Spinal cord (tissue), 10 donors: ENCODE measurements at places on chromosomes 7 and 10. TPM values are rescaled to one million over a fixed set of nuclear protein-coding genes. Genes with fewer than 3 reads are reported as not detected.

DNA sequence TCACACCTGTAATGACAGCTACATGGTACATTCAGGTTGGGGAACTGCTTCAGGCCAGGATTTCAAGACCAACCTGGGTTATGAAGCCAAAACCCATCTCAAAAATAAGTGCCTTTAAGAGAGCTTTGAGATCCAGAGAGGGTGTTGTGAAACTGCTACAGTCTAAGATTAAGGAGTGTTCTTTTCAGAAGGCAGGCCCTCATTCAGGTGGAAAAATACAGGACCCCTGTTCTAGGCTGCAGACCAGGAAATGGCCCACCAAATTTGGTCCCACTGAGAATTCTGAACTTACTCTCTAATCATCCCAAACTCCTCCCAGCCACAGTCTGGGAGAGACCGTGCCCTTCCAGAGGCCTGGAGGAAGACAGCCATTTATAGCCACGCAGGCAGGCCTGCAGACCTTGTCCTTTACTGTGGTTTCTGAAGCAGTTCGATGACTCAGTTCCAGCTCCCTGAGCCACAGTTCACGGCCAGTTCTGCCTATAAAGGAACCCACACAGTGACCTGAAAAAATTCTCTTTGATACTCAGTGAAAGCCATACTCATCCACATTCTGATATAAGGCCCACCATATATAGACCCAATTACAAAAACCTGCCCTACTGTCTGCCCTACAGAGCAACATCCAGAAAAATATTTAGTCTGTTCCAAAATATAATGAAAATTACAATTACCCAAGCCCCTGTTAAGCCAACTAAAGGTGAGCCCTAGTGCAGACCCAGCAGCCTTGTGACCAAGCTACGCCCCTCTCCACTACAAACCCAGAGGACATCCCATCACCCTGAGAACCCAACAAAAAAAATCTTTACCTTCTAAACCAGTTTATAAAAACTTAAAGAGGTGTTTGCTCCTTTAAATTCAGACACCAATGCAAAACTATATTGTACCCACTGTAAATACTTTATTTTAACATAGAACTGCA lies 21.2 kb downstream of the ZNF680 start:
- no peak for DNase-seq

The DMBT1 gene
- total RNA-seq: 0.11 TPM

DNA sequence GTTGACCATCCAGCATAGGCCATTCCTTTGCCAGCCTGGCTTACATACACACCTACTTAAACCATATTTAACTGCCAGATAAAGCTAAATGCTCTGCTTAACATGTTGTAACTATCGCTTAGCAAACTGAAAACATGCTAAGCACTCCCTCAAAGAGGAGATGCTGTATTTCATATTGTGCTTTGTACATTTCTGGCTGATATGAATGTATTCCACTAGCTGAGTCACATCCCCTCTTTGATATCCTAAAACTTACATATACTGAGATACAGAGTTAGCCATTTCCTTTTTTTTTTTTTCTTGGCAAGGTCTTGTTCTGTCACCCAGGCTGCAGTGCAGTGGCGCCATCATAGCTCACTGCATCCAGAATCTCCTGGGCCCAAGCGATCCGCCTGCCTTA lies 99.4 kb downstream of the TPST1 start:
- DNase-seq: no peak

The OPN4 gene
- total RNA-seq: not detected

The HHEX gene
- 6.0 TPM for total RNA-seq

The C10orf67 gene
- 1.0 TPM for total RNA-seq

The NME8 gene
- total RNA-seq: 0.59 TPM

The FOXI2 gene
- 0.17 TPM for total RNA-seq

GRCh38 chr10:76354212-76354738 lies 922.9 kb downstream of the LRMDA start:
- no peak for DNase-seq

DNA sequence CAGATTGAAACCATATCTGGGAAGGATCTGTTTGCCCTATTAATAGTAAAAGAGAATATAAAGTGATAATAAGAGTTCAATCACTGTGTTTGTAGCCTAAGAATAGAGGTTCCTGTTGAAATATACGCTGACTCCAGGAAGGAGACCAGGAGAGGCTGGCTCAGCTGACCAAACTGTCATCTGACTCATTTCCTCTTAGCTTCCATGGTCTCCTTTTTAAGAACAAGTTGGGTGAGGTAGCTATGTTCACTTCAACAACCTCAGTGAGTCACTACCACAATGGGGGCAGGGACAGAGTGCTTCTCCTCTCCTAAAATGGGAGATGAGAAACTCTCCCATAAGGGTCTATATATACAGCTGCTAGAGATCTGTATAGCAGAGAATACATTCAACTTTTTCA lies 543.3 kb downstream of the CALN1 start:
- no peak for DNase-seq

DNA sequence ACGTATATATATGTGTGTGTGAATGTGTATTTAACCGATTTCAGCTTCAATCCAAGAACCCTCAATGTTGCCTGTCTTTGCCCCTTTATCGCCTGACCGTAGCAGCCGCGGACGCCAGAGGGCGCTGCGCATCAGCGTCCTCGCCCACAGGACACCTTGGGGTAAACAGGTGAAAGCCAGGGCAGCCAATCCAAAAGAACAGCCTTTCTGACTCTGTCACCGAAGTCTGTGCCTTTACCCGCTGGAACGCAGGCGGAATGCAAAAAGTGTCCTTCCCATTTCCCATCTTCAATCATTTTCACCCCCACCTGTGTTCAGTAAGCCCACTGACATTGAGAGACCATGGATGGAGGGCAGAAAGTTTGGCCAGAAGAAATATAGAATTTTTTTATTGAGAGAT lies 3.6 kb downstream of the NXPH1 start:
- DNase-seq: peak; percentile 80

The HOXA13 gene
- not detected for total RNA-seq

The UNC5B gene
- 10.7 TPM for total RNA-seq

GRCh38 chr7:158029509-158029908 lies 558.1 kb downstream of the PTPRN2 start:
- DNase-seq: no peak

The SPDYE1 gene
- total RNA-seq: 0.10 TPM

The PPP1R17 gene
- 1.2 TPM for total RNA-seq

DNA sequence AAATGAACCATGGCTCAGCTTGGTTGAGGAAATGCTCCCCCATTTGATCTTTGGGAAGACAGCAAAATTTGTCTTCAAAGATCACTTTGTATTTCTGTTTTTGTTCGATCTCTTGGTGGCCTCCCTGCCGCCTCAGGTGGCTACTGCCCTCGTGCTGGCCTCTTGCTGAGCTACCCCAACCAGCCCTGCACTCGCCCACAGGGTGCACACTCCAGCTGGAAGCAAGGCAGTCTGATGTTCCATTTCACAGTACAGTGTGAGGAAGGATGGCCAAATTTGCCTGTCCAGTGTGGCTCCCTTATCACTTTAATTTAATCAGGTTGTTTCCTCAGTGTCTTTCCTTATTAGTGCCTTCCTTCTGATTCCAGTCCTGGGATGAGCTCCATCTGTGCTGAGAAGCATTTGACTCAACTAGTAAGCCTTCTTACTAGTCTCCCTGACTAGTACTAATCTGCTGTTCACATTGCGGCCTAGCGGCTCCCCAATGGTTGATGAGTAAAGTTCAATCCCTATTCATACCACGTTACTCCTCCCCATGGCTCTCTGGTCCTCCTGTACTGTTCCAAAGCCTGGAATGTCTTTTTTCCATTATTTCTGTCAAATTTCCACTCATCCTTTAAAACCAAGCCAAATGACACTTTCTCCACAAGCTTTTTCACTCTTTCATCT lies 8.2 kb downstream of the MYOF start:
- DNase-seq: no peak

DNA sequence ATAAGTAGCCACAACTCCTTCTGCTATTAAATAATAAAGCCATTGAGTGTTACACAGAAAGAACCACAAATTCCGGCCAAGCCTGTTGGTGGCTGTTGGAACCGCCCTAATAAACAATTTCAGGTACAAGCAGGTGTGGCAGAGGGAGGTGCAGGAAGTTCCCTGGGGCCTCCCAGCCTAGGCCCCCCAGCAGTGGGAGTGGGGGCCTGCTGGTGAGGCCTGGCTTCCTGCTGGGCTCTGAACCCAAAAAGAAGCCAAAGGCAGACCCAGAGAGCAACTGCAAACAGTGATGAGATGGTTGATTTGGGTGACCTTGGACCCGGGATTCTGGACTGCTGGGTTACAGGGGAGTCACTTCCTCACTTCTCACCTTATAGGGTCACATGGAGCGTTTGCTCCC lies 21.0 kb upstream of the LMTK2 start:
- DNase-seq: no peak

- DNase-seq: no peak
Measured at GRCh38 chr7:148149730-148150129, 440.8 kb upstream of the C7orf33 start.

The AKR1C8 gene
- total RNA-seq: 0.94 TPM

GRCh38 chr7:14596421-14596820 lies 306.1 kb downstream of the DGKB start:
- DNase-seq: no peak

The CCL24 gene
- not detected for total RNA-seq
